Neural progenitor cell (in vitro differentiated cells): ENCODE measurements at places on chromosomes 16 and 17. TPM values are rescaled to one million over a fixed set of nuclear protein-coding genes. Genes with fewer than 3 reads are reported as not detected.

DNA sequence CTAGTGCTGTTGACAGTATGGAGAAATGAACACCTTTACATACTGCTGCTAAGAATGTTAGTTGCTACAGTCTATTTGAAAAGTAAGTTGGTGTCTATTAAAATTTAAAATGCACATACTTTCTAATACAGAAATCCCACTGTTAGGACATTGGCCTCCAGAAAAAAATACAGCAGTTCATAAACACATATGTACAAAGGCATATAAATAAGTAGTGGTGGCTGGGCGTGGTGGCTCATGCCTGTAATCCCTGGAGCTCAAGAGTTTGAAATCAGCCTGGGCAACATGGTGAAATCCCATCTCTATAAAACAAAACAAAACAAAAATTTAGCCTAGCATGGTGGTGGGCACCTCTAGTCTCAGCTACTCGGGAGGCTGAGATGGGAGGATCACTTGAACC, 13.1 kb downstream of the DCAF7 start:
- no peaks in the 10 kb centered on the region for H3K27me3 ChIP-seq
- no peak overlapping the region for H3K27ac ChIP-seq
- no peaks in the 10 kb centered on the region for H3K4me1 ChIP-seq
- DNase-seq, result no peak
- no peaks in the 10 kb centered on the region for H3K36me3 ChIP-seq

DNA sequence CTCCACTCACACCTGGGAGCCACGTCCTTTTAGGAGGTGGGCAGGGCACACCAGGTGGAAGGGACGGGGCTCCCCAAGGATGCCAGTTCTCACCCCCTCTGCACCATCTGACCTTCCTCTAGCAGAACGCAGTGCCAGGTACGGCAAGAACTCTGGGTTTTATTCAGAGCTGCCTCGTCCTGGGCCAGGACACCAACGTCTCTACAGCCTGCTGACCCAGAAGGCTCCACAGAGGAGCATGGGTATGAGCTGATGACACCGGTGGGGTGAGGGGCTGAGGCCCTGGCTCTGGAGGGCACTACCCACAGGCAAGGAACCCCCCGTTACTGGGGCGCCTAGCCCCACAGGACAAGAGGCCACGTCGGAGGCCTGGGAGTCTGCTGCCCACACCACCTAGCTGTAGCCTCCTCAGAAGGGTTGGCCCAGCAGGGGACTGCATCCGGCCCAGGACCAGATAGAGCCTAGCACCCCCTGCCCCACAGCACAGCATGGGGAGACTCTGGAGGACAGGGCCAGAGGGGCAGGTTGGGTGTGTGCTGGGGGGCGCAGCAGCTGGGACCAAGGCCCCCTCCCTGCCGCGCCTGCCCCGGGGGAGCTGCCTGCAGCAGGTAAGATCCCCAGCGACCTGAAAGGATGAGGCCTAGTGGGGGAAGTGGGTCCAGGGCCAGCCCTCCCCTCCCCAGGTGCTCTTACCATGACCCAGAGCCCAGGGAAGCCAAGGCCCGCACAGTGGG, 13.9 kb downstream of the BCAR1 start:
- H3K4me1 ChIP-seq, result peaks cover 13% of the 10 kb centered on the region
- H3K27ac ChIP-seq, result no peak overlapping the region
- no peak for DNase-seq
- no peak overlapping the region for H3K4me3 ChIP-seq
- no peaks in the 10 kb centered on the region for H3K27me3 ChIP-seq

Gene PIRT
- total RNA-seq, result not detected in 2 replicates

- H3K36me3 ChIP-seq, result no peaks in the 10 kb centered on the region
- DNase-seq, result no peak
- H3K27ac ChIP-seq, result no peak overlapping the region
- H3K27me3 ChIP-seq, result no peaks in the 10 kb centered on the region
Measured at GRCh38 chr17:38338053-38338452, 5.7 kb downstream of the GPR179 start.

DNA sequence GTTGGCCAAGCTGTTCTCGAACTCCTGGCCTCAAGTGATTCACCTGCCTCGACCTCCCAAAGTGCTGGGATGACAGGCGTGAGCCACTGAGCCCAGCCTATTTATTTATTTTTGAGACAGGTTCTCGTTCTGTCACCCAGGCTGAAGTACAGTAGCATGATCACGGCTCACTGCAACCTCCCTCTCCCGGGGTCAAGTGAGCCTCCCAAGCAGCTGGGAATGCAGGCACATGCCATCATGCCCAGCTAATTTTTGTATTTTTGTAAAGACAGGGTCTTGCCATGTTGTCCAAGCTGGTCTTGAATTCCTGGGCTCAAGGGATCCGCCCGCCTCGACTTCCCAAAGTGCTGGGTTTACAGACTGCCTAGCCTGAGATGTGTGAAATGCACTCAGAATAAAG, 10.2 kb upstream of the SEC14L1 start:
- H3K36me3 ChIP-seq, result no peaks in the 10 kb centered on the region
- peaks cover 12% of the 10 kb centered on the region for H3K4me1 ChIP-seq
- no peak for DNase-seq
- H3K27me3 ChIP-seq, result no peaks in the 10 kb centered on the region
- no peak overlapping the region for H3K27ac ChIP-seq

DNA sequence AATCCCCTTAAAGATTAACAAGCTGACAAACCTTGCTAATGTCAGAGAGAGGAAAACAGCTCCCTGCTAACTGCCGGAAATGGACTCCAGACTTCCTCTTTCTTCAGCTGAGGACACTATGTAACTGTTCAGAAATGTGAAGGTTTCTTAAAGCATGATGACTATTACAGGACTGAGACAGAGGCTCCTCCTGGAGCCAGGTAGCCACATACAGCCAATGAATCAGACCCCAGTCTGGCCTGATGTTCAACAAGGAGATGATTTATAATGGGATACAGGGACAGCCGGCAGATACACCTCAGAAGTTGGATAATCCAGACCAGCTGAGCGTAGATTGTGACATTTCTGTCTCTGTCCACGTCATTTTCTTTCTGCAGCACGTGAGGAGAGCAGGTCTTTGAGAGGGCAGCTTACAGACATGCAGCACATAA, 216.2 kb downstream of the HS3ST3A1 start:
- H3K4me3 ChIP-seq, result no peak overlapping the region
- peaks cover 6% of the 10 kb centered on the region for H3K4me1 ChIP-seq

Gene C17orf78
- total RNA-seq, result not detected in 2 replicates

GRCh38 chr17:66764506-66764905, 70.4 kb upstream of the CACNG5 start:
- no peaks in the 10 kb centered on the region for H3K36me3 ChIP-seq
- no peak overlapping the region for H3K27ac ChIP-seq
- no peaks in the 10 kb centered on the region for H3K4me1 ChIP-seq
- H3K4me3 ChIP-seq, result no peak overlapping the region
- no peaks in the 10 kb centered on the region for H3K27me3 ChIP-seq

Gene SDK2
- total RNA-seq, result 15.3 and 39.9 TPM in 2 replicates

DNA sequence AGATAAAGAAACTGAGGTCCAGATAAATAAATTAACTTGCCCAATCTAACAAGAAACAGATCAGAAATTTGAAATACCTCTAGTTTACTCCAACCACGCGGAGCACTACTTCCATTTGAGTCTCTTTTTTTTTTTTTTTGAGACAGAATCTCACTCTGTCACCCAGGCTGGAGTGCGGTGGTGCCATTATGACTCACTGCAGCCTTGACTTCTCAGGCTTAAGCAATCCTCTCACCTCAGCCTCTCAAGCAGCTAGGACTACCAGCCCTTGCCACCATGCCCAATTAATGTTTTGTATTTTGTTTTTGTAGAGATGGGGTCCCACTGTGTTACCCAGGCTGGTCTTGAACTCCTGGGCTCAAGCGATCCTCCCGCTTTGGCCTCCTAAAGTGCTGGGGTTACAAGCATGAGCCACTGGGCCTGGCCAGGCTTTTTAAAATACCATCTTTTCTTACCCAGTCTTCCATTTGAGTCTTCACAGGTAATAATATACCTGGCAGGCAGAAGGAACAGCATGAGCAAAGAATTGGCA, 3.3 kb upstream of the NACA2 start:
- H3K4me3 ChIP-seq, result no peak overlapping the region
- no peak overlapping the region for H3K27ac ChIP-seq
- H3K27me3 ChIP-seq, result no peaks in the 10 kb centered on the region
- no peaks in the 10 kb centered on the region for H3K4me1 ChIP-seq

Gene TEX19
- total RNA-seq, result 0.19 TPM in 1 of 2 replicates, not detected in the other

DNA sequence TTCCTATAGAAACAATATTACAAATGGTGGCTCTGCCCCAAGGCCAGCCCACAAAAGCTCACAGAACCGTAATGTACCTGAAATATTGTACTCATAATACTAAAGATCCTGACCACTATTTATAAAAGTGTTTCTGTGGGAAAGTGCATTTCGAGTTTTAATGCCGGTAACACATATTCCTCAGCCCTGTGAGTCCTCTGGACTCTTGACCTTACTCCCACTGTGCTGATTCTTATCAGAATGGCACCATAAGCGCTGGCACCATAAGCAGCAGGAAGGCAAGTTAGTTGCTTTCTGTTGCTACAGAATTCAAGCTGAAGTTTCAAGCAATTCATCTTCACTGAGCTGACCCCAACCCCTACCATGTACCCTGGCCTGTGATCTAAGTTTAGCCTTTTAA, 36.4 kb upstream of the MED13 start:
- no peaks in the 10 kb centered on the region for H3K4me1 ChIP-seq
- no peak overlapping the region for H3K4me3 ChIP-seq
- no peaks in the 10 kb centered on the region for H3K27me3 ChIP-seq
- no peak for DNase-seq

- H3K4me3 ChIP-seq, result no peak overlapping the region
- H3K27ac ChIP-seq, result no peak overlapping the region
- H3K36me3 ChIP-seq, result peaks cover 5% of the 10 kb centered on the region
- no peaks in the 10 kb centered on the region for H3K27me3 ChIP-seq
- no peak for DNase-seq
Measured at GRCh38 chr16:67632415-67633172, 12.3 kb upstream of the CARMIL2 start.

Gene NFATC2IP
- 33.2 and 58.4 TPM in 2 replicates for total RNA-seq

Gene CCL3
- total RNA-seq, result not detected in 2 replicates

Gene HAS3
- 2.5 and 3.3 TPM in 2 replicates for total RNA-seq

Gene SLC39A11
- 5.5 and 8.2 TPM in 2 replicates for total RNA-seq

Gene KRTAP1-1
- not detected in 2 replicates for total RNA-seq

GRCh38 chr17:12659500-12659899, 6.2 kb upstream of the MYOCD start:
- no peaks in the 10 kb centered on the region for H3K36me3 ChIP-seq
- H3K27ac ChIP-seq, result no peak overlapping the region
- H3K4me3 ChIP-seq, result no peak overlapping the region
- H3K4me1 ChIP-seq, result peaks cover 12% of the 10 kb centered on the region
- H3K27me3 ChIP-seq, result peaks cover 13% of the 10 kb centered on the region

DNA sequence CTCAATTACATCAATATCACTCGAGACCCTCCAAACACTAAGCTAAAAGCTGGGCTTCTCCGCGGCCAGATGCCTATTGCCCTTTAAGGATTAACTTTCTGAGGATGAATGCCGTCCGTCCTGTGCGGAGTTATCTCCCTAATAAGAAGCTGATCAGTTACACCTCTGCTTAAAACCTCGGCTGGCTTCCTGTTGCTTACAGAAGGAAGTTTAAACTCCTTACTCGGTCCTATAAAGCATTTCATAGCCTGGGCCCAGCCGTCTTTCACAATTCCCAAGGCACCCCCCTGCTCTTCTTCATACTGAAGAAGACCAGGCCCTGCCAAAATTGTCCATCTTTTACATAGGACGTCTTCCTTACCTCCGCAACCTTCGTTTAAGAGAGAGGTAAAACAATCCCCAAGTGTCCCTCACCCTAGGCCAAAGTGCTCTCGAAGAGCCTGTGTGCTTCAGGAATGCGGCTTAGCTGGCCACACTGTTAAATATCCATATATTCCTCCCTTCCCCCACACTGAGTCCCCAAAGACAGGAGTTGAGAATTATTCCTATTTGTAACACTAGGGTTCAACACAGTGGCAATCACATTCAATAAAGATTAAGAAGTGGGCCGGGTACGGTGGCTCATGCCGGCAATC, 112.6 kb upstream of the IRX5 start:
- no peak overlapping the region for H3K27ac ChIP-seq
- H3K36me3 ChIP-seq, result no peaks in the 10 kb centered on the region
- no peak overlapping the region for H3K4me3 ChIP-seq
- peak; percentile 49 for DNase-seq
- no peaks in the 10 kb centered on the region for H3K27me3 ChIP-seq

- H3K4me1 ChIP-seq, result no peaks in the 10 kb centered on the region
- no peak overlapping the region for H3K4me3 ChIP-seq
- no peaks in the 10 kb centered on the region for H3K36me3 ChIP-seq
- no peak overlapping the region for H3K27ac ChIP-seq
Measured at GRCh38 chr16:28898942-28899341, 20.7 kb downstream of the ATP2A1 start.

DNA sequence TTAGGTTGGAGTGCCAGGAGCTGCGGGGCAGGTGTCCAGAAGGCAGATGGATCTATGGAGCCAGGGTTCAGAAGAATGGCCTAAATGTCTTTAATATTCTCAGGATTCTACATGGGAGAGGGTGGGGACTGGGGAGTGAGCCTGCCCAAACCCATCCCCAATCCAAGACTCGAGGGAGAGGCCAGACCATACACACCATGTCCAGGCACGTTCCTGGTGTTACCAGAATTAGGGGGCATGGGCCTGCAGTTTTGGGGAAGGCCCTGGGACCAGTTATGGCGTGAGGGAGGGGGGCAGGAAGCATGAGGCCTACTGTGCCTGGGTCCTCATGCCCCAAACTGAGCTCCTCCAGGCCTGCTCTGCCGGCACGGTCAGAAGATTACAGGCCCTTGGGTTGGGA, 1.9 kb downstream of the TAX1BP3 start:
- no peak overlapping the region for H3K4me3 ChIP-seq
- H3K27me3 ChIP-seq, result no peaks in the 10 kb centered on the region
- H3K27ac ChIP-seq, result no peak overlapping the region
- no peaks in the 10 kb centered on the region for H3K4me1 ChIP-seq

DNA sequence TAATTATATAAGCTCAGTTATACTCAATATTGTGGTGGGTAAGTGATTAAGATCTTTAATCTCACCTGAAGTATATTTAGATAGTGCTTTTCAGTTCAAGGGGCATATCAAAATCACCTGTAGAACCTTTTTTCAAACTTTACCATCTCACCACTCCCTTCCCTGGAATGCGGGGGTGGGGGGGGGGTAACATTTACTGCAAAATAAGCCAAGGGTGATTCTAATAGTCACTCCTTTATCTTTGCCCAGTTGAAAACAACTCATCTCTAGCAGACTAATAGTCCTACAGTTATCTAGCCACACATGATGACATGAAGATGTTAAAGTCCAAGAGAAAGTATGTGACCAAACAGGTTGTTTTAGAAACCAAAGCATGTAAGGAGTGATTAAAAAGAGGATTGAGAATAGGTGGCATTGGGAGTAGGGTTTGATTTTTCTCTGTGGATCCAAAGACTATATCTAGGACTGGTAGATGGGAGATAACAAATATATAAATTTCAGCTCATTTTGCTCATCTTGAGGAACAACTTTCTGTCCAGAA, 21.5 kb downstream of the LPCAT2 start:
- no peaks in the 10 kb centered on the region for H3K27me3 ChIP-seq
- DNase-seq, result no peak
- H3K4me3 ChIP-seq, result no peak overlapping the region
- H3K36me3 ChIP-seq, result no peaks in the 10 kb centered on the region
- no peaks in the 10 kb centered on the region for H3K4me1 ChIP-seq
- no peak overlapping the region for H3K27ac ChIP-seq
